ENCODE measurements at places on chromosomes 1 and 21.

GRCh38 chr1:7108251-7108650 lies 323.0 kb downstream of the CAMTA1 start:
- DNase-seq, result no peak

GRCh38 chr1:91201176-91201575 lies 179.3 kb upstream of the ZNF644 start:
- DNase-seq, result no peak

- no peak for DNase-seq
Measured at GRCh38 chr1:203328714-203329122, 22.2 kb downstream of the FMOD start.

DNA sequence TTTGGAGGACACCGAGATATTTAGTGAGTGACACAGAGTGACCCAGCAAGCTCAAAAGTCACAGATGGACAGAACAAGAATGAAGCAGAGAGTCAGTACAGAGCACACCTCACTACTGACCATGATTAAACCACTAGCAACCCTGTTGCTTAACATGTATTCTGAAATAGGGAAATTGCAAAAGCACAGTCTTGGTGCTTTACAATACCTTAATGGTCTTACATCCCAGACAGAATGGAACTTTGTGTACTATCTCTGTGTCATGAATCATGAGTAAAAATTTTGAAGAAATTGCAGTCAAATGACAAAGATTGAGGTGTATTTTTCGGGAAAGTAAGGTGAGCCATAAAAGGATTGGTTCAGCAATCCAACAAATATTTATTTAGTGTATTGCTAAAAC lies 2.7 kb upstream of the SAMSN1 start:
- no peak for DNase-seq

- DNase-seq, result no peak
Measured at GRCh38 chr1:86339014-86339812, 56.9 kb downstream of the ODF2L start.

DNA sequence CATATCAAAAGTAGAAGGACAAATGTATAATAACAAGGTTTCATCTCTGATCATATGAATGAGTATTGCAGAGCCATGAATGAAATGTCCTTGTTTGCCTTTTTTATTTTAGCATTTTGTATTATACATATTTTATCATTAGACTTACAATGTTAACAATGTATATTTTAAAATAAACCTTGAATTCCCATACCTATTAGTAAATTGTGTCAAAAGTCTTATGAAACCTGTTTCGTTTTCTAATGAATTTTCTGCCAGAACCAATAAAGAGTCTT lies 646 bp downstream of the DNAJB4 start:
- no peak for DNase-seq

- no peak for DNase-seq
Measured at GRCh38 chr1:215360758-215361157, 206.3 kb upstream of the KCTD3 start.

- no peak for DNase-seq
Measured at GRCh38 chr1:8122160-8122476, 96.0 kb upstream of the ERRFI1 start.

Data from D341Med (cell line).